ENCODE measurements at places on chromosomes 1 and 21.

DNA sequence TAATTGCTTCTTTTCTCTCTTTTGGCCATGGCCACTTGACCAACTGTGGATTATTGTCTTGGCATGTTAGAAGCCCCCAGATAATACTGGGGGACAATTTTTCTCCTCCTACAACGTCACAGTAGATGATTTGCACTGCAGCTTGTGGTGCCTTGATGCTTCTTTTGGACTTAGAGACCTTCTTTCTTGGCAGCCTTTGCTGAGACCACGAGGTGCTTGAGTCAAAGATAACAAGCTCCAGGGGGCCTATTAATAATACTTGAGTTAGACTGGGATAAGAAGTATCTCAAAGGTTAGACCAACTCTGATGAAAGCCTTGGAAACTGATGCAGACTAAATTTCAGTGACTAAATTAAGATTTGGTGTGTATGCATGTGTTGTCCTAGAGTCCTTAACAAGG, 3.2 kb downstream of the PPP1R12B start:
- DNase-seq: no peak

GRCh38 chr1:155272466-155273342, 600 bp downstream of the CLK2 start:
- DNase-seq: no peak

GRCh38 chr1:213244664-213245091, 193.6 kb downstream of the RPS6KC1 start:
- peak; percentile 8 for DNase-seq

DNA sequence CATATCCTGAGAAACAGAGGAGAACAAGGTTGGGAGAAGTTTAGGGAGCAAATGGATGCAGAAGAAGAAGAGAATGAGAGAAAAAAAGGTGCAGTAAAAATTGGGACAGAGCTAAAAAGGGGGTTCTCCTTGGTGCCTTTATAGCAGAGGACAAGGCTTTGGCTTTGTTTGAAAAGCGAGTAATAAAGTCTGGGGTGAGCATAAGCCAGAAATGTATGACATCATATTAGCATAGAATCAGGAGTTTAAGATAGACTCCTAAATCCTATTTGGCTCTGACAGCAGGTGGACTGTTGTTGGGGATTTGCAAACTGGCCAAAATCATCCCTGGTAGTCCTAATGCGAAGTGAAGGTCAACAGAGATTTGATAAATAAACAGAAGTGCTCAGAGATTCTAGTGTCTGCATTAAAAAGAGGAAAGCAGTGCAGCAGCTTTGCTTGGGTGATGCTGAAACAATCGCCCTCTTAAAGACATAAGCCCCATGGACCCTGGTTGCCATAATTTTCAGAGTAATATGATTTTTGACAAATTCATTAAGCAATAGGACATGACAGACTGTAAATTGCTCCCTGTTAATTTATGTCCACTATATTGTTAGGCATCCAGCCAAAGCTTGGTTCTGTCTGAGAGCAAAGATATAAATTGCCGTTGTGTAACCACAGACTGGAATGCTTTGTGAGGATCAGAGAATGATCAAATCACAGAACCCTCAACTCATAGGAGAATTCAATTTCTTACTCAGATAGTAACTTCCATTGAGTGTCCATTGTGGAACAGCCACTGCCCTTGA, 385.0 kb upstream of the NFIA start:
- no peak for DNase-seq

DNA sequence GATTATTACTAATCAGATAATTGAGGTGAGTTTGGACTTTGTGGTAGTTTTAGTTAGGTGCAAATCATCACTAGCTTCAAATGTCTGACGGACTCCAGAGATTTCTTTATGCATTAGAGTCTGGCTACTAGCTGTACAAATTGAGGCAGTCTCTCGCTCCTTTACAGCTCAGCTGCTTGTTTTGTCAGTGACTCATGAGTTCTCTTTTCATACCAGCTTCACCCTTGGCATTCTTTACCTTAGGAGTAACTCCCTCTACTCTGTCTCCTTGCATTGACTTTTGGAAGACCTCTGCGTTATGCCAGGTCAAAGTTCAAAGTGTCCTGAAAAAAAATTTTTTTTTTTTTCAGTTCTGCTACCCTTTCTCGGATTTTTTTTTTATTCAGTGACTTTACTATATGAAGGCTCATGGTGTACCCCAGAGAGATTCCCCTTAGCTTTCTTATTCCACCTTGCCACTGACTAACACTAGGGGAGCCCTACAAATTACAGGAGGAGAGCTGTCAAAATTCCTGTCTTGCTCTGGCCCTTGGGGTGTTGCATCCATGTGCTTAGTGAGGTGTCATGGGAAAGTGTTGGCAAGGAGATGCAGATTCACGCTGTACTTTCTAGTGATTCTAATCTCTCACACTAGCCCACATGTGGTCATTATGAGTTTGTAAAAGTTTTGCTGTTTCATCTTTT, 576.6 kb downstream of the ADGRL2 start:
- DNase-seq: no peak

GRCh38 chr1:226491093-226491850, 57.3 kb upstream of the STUM start:
- DNase-seq: no peak

GRCh38 chr1:109148987-109149561, 35.2 kb downstream of the ELAPOR1 start:
- no peak for DNase-seq

DNA sequence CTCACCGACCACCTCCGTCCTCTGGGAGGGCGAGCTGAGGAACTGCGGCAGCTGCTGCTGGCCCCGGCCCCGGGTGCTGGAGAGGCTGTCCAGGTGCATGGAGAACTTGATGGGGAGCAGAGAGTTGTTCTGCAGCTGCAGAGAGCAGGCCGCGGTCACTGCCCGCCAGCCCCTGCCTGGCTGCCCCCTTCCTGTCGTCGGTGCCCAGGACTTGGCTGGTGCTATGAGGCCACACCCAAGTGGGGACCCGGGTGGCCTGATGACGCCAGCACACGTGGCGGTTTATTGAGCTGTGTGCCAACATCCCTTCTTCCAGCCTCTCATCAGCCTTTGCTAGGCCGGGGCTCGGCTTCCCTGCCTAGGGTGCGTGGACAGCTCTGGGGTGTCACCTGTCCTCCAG, 5.3 kb upstream of the TMEM52 start:
- DNase-seq: no peak

DNA sequence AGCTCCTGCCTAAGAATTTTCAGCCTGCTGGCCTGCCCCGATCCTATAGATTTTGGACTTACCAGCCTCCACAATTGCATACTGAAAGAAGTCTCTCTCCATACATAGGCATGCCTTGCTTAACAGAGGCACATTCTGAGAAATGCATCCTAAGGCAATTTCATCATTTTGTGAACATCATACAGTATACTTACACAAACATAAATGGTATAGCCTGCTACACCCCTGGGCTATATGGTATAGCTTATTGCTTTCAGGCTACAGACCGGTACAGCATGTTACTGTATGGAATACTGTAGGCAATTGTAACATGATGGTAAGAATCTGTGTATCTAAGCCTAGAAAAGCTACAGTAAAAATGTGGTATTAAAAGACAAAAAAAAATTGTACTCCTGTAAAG, 174.7 kb downstream of the NRIP1 start:
- DNase-seq: no peak

DNA sequence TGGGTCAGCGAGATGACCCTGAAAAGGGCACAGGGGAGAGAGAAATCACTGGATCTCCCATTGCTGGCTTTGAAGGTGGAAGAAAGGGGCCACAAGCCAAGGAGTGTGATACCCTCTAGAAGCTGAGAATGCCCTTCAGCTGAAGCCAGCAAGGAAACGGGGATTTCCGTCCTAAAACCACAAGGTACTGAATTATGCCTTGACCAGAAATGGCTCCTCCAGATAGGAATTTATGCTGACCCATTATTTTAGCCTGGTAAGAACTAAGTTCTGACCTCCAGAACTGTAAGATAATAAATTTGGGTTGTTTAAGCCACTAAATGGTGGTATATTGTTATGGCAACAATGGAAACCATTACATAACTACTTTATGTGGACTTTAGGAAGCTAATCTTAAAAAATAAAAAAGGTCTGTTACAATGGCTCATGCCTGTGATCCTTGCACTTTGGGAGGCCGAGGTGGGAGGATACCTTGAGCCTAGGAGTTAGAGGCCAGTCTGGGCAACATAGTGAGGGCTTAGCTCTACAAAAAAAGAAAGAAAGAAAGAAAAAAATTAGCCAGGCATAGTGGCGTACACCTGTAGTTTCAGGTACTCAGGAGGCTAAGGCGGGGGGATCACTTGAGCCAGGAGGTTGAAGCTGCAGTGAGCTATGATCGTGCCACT, 3.6 kb upstream of the H6PD start:
- DNase-seq: no peak

DNA sequence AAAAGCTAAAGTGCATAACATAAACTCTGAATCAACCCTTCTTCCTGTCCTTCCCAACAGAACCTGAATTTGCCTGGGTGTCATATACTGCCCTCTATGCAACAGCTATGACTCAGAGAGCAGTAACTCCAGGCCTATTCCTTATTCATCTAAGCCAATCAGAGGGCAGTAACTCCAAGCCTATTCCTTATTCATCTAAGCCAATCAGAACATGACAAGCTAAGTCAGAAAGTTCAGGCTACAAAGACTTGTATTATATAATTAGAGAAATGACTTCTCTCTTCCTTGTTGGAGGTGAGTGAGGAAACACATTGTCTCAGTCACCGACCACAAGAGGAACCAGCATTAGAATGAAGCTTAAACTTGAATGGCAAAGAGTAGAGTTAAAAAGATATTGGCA, 26.2 kb upstream of the TADA1 start:
- no peak for DNase-seq

DNA sequence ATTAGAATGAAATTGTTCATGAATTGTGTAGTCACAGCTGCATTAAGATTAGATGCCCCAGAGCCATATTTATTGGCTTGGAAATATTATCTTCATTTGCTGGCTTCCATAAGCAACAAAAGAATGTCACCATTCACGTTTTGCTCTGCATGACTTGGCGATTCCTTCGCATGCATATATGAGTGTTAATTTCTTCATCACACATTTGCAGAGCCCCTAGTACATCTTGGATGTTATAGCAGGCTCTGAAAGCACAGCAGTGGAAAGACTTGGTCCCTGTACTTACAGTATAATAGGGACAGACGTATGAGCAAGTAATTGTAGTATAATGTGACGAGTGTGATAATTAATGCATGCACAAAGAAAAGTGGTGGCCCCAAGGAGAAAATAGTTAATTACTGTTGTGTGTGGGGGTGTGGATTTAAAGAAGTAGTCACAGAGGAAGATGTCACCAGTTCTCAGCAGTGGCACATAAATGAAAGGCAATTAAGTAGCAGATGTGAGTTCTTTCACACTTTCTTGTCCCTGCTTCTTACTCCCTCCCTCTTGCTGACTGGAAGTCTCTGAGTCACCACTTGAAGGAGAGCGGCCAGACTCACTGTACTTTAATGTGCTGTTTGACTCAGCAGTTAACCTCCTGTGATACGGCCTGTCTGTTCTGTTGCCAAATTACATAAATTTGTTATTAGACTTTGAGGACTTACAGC, 21.0 kb downstream of the S100A10 start:
- DNase-seq: no peak
